ENCODE measurements at places on chromosomes 12 and 14.
A peak's percentile ranks its signal among the peaks of the same experiment; 100 is the strongest.

DNA sequence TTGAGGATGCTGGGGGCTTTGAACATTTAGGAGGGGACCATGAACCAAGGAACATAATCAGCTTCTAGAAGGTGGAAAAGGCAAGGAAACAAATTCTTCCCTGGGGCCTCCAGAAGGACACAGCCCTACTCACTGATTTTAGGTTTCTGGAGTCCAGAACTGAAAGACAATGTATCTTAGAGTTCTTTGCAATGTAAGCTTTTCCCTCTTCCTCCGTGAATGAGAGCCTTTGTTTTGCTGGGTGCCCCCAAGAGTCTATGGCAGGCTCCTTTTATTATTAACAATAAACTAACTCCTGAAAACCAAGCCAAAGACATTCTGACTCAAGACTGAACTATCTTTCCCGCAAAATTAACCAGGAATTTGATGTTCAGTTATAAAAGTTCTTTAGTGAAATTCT lies 204.1 kb downstream of the STXBP6 start:
- no peak for DNase-seq

DNA sequence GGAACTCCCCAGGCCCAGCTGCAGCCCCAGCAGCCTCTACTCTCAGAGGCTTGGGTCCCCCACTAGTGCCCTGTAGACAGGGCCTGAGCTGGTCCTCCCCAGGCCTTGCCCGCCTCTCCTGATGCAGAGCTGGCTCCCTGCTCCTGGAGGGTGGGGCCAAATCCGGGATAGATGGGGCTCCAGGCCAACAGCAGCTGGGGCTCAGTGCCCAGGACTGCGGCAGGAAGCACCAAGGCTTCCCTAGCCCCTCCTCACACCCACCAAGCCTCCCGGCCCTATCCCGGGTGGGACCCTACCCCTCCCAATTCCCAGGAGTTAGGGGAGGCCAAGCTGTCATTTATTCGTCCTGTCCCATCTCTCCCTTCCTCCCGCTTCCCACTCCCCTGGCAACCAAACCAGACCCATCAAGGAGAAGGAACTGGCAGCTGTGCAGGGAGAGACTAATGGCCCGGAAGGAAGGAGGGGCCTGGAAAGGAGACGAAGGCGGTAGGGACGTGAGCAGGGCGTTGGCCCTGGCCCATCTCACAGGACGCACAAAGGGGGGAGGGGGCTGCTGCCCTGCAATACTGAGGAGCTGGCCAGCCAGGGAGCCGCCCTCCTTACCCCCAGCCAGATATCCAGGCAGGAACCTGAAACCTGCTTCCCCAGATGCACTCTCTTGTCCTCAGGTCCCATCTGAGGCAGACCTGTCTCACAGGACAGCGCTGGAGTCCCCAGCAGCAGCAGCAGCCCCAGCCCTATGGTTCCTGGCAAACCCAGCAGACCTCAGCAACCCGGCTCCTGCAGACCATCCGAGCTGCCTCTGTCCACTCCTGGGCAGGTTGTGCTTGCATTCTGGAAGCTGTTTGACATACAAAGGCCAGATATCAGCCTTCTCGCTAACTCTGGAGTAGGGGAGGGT lies 1.6 kb upstream of the PRPH start:
- no peak for DNase-seq

- no peak for DNase-seq
These were observed 3.7 kb downstream of the FBRSL1 start for GRCh38 chr12:132493482-132494178.

- no peak for DNase-seq
These were observed 1.1 kb upstream of the GLT1D1 start for GRCh38 chr12:128852026-128852698.

DNA sequence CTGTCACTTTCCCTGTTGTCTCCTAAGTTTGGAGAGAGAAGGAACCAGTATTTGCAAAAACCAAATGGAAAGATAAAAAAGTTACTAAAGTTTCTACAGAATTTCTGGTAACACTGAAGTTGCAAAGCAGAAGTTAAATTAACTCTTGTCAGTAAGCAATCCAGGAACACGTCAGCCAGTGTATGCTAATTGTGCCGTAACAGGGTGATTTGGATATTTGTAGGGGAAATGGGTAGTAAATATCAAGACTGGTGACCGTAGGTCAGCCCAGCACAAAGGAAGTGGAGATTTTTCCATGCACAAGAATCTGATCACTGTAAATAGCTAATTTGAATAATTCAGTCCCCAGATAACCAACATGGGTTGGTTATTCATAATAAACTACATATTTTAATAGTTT lies 2.3 kb downstream of the CDKN1B start:
- no peak for DNase-seq

- DNase-seq = no peak
These were observed 205.7 kb downstream of the ITPR2 start for GRCh38 chr12:26627335-26627734.

DNA sequence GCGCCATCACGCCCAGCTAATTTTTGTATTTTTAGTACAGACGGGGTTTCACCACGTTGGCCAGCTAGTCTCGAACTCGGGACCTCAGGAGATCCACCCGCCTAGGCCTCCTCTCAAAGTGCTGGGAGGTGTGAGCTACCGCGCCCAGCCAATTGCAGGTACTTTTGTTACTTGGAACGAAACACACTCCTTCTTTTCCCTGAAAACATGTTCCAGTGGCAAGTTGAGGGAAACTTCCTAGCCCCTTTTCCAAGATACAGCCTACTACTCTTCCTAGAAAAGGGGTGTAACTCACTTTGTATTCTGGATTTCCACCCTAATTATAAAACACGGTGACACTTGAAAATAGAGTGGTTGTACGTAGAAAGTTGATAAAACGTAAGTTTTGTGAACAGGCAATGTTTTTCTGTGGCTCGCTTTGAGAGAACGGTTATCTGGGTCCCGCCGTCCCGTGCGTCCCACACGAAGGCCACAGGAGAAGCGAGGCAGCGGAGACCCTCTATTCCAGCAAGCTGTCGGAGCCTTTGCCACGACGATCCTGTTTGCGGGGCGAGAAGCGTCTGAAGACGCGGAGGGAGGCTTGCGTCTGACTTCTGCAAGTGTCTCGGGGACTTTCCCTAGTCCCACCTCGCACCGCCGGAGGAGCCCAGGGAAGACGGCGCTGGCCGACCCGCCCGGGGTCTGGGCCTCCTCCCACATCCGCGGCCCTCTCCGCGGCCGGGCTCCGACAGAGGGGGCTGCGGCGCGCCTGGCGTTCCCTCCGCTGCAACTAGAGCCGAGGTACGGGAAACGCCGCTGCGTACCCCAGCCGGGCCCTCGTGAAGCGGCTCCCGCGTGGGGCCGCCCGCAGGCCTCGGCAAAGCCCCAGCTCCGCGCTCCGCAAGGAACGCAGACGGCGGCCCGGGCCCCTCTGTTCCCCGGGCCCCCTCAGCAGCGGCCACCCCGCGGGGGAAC lies 745 bp downstream of the CDCA4 start:
- DNase-seq = no peak

GRCh38 chr12:123905319-123905925 lies 67.2 kb downstream of the CCDC92 start:
- no peak for DNase-seq

GRCh38 chr12:92951006-92951405 lies 21.9 kb upstream of the EEA1 start:
- DNase-seq = no peak

DNA sequence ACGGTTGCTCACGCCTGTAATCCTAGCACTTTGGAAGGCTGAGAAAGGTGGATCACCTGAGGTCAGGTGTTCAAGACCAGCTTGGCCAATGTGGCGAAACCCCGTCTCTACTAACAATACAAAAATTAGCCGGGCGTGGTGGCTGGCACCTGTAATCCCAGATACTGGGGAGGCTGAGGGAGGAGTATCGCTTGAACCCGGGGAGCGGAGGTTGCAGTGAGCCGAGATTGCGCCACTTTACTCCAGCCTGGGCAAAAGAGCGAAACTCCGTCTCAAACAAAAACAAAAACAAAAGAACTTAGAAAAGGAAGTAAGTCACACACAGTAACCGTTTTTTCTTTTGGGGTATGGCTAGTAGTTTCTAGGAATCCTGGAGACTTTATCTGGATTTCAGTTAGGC lies 1.7 kb upstream of the PALS1 start:
- no peak for DNase-seq

- peak; percentile 53 for DNase-seq
These were observed 92.3 kb upstream of the SLCO1C1 start for GRCh38 chr12:20602641-20603391.

GRCh38 chr14:96307434-96307833 lies 51.4 kb downstream of the BDKRB1 start:
- DNase-seq = no peak

DNA sequence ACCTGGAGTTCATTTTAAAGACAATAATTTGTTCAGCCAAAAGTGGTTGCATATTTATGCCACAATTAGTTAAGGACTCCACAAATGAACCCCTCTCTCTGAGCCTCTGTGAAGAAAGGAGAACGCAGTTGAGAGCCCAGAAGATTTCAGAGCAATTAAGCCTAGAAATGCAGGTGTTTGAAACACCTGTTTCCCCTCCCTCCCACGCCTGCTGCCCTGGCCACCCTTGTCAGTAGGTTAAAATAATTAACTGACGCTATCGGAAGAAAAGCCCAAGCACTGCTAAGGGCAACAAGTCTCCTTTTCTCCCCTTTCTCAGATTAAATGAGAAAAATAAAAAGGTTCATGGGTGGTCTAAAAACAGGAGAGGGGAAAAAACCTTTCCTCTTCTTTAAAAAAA lies 99.2 kb downstream of the PPM1A start:
- no peak for DNase-seq

GRCh38 chr14:81472096-81472800 lies 61.4 kb downstream of the SEL1L start:
- DNase-seq = no peak

DNA sequence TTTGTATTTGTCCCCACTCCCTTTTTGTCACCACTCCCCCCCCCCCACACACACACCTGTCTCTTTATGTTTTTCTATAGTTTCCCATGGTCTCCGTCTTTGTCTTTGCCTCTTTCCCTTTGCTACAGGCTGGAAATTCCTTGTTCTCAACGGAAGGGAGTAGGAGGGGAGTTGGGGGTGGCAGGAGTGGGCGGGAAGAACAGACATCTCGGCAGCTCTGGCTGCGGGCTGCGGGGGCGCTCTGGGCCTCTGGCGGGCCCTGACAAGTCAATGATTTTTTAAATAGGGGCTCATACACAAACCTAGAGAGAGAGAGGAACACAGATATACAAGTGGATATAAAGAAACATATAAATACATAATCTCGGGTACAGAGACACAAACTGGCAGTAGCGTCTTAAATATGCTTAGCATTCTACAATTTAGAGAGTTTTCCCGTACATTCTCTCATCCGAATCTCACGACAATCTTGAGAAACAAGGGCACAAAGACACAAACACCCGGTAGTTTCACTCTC lies 2.4 kb upstream of the NAB2 start:
- DNase-seq = no peak

GRCh38 chr12:75638792-75639191 lies 127.4 kb upstream of the KRR1 start:
- DNase-seq = no peak

- DNase-seq = no peak
These were observed 304.2 kb downstream of the AKAP6 start for GRCh38 chr14:32633224-32633859.

GRCh38 chr12:57476993-57477709 lies 2.5 kb downstream of the ARHGAP9 start:
- DNase-seq = no peak

GRCh38 chr14:104509673-104510072 lies 69.9 kb upstream of the C14orf180 start:
- no peak for DNase-seq

DNA sequence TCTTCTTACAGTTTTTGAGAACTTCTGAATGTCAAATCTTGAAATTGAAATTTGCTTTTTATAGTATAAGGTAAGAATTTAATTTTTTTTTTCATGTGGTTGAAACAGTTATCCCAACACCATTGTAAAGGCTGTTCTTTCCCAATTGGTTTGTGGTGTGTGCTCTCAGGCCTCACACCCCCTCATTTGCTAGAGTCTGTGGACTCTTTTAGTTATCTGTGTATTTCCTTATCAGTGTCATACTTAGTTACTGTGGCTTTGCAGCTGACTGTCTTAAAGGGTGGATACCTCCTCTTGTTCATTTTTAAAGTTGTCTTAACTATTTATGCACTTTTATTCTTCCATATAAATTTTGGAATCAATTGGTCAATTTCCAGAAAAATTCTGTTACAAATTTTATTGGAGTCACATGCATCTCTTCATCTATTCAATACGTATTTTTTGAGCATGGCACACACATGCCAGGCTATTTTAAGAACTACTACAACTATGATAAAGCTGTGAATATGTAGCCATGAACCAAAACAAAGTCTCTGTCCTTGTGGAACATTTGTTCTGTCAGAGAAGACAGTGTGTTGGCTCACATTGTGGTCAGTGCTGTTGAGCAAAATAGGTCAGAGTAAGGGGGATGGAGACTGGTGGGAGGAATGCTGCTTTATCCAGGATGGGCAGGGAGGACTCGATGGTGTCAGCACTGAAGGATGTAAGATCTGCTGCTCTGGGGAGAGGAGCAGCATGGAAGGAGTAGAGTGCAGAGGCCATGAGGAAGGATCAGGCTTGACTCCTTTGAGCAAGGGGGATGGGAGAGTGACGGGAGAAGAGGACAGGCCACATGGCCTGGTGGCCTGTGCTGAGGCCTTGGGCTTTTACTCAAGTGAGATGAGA lies 24.1 kb downstream of the FGF23 start:
- no peak for DNase-seq

DNA sequence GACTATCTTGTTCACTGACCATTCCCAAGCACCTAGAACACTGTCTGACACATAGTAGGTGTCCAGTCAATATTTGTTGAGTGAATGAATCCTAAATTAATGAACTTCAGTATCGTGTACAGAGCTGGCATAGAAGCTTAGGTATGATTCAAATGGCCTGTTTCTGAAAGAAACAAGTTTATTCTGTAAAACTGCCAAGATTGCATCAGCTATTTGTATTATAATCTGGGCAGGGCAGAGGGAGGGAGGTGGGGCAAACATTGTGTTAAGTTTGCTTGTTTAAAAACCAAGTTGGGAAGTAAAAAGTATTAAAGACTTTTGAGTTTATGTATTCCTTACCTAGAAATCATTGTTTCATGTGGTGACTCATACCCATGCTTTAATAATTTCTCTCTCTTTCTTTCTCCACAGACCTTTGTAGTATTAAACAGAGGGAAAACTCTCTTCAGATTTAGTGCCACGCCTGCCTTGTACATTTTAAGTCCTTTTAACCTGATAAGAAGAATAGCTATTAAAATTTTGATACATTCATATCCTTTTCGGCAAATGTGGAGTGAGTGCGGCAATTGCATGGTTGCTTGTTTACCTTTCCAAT lies 92.8 kb downstream of the SCN8A start:
- DNase-seq = peak; percentile 38

DNA sequence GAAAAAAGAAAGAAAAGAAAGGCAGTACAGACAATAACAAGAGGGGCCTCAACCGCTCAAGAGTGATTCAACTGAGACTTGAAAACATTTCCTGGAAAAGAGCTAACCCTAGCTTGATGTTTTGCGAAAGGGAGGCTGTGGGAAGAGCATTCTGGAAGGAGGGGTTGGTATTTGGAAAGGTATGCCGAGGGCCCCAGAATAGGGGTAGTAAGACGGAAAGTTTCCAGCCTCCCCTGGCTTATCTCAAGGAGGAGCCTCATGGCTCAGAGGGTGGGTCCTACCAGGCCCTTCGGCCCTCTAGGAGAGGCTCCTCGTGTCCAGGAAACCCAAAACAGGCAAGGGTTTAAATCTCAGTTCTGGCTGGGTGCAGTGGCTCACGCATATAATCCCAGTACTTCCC lies 8.4 kb downstream of the RNU4-2 start:
- no peak for DNase-seq

- DNase-seq = no peak
These were observed at the start of gene HOTAIR for GRCh38 chr12:53974084-53975063. Gene HOTAIR (minus strand): TSS chr12:53974954.

Data from skeletal muscle cell (primary cell).